ENCODE measurements at places on chromosomes 1 and 21.

DNA sequence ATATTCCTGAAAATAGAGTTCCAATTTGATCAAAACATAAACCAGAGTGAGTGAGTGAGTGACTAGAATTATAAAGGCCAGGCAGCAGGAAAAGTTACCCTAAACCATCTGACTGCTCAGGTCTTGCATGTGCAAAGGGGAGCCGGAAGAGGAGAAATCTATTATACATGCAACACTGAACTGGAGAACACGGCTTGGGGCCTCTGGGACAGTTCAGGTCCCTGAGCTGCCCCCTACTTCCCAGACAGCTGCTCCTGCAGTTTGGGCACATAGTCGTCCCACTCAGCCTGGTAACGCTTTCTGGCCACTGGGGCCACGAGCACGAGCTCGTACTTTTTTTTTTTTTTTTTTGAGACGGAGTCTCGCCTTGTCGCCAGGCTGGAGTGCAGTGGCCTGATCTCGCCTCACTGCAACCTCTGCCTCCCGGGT, 40.1 kb downstream of the PTPRC start:
- no peaks in the 10 kb centered on the region for H3K27me3 ChIP-seq
- no peaks in the 10 kb centered on the region for H3K4me1 ChIP-seq
- H3K4me3 ChIP-seq, result no peak overlapping the region

DNA sequence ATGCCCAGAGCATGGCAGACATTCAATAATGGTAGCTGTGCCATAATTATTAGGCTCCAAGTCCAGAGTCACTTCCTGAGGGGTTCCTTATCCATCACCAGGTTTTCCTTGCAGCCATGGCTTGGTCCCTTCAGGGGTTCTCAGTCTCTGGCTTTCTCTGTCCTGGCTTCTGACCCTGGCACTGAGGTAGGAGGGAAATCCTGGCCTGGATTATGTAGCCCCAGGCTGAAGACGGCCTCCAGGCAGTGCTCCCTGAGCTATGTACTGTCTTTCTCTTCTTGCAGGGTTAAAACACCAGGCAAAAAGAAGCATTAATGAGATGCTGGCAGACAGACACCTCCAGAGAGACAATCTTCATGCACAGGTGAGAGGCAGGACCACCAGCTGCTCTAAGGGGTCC, 9.5 kb upstream of the PADI3 start:
- H3K4me3 ChIP-seq, result no peak overlapping the region
- no peak for DNase-seq
- H3K36me3 ChIP-seq, result no peaks in the 10 kb centered on the region
- no peak overlapping the region for H3K27ac ChIP-seq
- no peaks in the 10 kb centered on the region for H3K4me1 ChIP-seq

DNA sequence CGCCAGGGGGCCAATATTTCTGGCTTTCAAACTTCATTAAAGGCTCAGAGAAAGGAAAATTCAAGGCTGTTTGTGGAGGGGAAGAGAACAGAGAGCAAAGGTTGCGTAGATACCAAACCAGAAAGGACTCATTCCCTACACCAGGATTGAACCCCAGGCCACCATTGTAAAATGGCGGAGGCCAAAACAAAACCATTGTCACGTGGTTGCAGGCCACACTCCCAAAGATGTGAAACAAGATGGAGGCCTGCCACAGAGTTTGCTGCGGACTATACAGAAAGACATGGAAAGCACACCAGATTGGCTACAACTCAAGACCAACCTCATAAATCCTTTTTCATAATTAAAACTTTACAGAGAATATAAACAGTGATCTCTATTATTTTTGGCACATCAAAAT, 116.5 kb downstream of the KCNK1 start:
- DNase-seq, result no peak
- H3K36me3 ChIP-seq, result no peaks in the 10 kb centered on the region
- H3K27ac ChIP-seq, result no peak overlapping the region
- H3K27me3 ChIP-seq, result no peaks in the 10 kb centered on the region
- no peak overlapping the region for H3K4me3 ChIP-seq

GRCh38 chr1:51728611-51729155, 111.8 kb downstream of the OSBPL9 start:
- peak overlapping the region; percentile 85 for H3K4me3 ChIP-seq
- peaks cover 56% of the 10 kb centered on the region for H3K4me1 ChIP-seq
- no peak for DNase-seq
- no peaks in the 10 kb centered on the region for H3K36me3 ChIP-seq
- H3K27me3 ChIP-seq, result no peaks in the 10 kb centered on the region
- H3K27ac ChIP-seq, result peak overlapping the region; percentile 87

DNA sequence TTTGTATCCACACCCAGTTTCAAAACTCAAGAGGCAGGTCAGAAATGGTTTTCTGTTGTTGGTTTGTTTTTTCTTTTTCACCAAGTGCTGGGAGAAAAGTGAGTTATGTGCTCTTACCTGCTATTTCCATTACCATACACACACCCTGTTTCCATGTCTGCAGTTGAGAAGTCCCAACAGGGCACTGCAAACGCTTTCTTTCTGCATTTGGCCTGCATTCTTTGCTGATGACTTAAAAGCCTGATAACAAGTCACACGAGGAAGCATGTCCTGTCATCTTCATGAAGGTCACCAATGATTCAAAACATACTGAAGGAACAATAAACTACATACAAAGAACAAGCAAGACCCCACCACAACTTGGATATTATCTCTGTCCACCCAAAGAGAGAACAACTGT, 24.8 kb upstream of the KCNE1 start:
- no peak overlapping the region for H3K4me3 ChIP-seq
- no peaks in the 10 kb centered on the region for H3K36me3 ChIP-seq
- H3K4me1 ChIP-seq, result no peaks in the 10 kb centered on the region
- no peak for DNase-seq

- DNase-seq, result no peak
- H3K4me1 ChIP-seq, result no peaks in the 10 kb centered on the region
- no peak overlapping the region for H3K4me3 ChIP-seq
Observed at GRCh38 chr1:212762234-212762633, 29.3 kb downstream of the NSL1 start.

GRCh38 chr1:29284961-29285560, 48.7 kb downstream of the PTPRU start:
- H3K4me1 ChIP-seq, result peaks cover 4% of the 10 kb centered on the region
- H3K27me3 ChIP-seq, result no peaks in the 10 kb centered on the region
- no peak for DNase-seq
- H3K27ac ChIP-seq, result no peak overlapping the region

DNA sequence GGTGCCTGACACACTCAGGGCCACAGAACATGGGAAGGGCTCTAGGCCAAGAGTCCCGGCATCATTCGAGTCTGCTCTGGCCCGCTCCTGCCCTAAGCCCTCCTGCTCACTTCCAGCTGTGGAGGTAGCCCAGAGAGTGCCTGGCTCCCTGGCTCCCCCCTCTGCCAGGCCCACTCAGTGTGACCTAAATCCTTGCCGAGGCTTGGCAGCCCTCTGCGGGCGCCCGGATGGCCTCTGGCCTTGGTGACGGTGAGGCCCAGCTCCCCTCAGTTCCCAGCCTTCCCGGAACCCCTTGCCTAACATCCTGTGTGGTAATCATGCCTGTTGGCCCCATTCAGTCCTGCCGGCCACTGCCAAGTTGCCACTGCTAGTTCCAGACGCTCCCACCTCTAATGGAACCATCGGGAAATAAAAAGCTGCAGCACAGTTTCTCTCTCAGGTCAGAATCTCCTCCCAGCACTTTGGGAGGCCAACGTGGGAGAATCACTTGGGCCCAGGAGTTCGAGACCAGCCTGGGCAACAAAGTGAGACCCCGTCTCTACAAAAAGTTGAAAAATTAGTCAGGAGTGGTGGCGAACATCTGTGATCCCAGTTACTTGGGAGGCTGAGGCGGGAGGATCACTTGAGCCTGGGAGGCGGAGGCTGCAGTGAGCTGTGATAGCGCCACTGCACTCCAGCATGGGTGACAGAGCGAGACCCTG, 1.2 kb upstream of the H6PD start:
- H3K4me1 ChIP-seq, result peaks cover 51% of the 10 kb centered on the region
- DNase-seq, result peak; percentile 98
- H3K27me3 ChIP-seq, result no peaks in the 10 kb centered on the region
- no peak overlapping the region for H3K4me3 ChIP-seq
- H3K27ac ChIP-seq, result peak overlapping the region; percentile 94
- no peaks in the 10 kb centered on the region for H3K36me3 ChIP-seq

DNA sequence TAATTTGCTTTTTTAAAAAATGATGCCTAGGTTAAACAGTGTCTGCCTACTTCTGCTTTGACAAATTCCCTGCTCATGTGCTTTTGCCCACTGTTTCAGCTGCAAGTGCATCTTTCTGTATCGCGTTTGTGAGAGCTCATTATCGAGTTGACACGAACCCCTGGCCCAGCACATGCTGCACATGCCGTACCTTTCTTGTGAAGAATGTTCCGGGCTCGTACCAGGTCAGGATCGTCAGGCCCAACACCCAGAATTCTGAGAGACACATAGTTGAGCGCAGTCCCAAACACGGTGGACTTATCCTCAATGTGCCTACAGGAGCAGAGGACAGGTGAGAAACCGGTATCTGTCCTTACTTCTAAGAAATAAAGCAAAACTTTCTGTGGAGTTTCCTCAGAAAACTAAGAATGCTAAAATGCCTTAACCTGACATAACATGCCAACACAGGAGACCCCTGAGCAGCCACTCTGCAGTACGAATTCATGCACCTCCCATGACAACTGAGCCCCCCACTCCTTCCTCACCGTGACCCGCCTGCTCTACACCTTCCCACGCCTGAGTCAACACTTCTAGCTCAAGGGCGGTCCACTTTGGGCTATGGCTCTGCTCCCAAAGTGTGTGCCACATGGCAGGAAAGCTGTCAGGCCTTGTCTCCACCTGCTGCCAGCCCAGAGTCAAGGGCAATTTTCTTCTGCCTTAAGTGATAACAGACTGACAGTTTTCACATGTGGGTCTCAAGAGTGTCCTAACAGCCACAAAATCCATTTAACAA, 6.7 kb downstream of the LSS start:
- peaks cover 7% of the 10 kb centered on the region for H3K4me1 ChIP-seq
- DNase-seq, result no peak

DNA sequence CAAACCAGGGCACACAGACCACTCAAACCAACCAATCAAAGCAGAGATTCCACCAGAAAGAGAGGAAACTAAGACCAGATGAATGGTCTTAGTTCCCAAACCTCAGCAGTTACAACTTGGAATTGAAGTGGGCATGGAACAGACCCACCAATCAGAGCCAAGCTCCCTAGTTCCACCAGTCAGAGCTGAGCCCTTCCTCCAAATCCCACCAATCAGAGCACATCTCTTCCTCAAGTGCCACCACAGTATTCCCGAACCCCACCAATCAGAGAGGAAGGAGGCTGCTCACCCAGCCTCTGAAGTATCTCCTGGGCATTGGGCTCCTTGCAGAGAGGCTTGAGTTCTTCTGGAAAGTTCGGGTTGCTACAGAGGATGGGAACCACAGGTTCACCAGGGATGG, 1.4 kb downstream of the GUCA2A start:
- H3K36me3 ChIP-seq, result no peaks in the 10 kb centered on the region
- H3K27ac ChIP-seq, result no peak overlapping the region
- no peaks in the 10 kb centered on the region for H3K27me3 ChIP-seq
- H3K4me3 ChIP-seq, result no peak overlapping the region
- no peak for DNase-seq

DNA sequence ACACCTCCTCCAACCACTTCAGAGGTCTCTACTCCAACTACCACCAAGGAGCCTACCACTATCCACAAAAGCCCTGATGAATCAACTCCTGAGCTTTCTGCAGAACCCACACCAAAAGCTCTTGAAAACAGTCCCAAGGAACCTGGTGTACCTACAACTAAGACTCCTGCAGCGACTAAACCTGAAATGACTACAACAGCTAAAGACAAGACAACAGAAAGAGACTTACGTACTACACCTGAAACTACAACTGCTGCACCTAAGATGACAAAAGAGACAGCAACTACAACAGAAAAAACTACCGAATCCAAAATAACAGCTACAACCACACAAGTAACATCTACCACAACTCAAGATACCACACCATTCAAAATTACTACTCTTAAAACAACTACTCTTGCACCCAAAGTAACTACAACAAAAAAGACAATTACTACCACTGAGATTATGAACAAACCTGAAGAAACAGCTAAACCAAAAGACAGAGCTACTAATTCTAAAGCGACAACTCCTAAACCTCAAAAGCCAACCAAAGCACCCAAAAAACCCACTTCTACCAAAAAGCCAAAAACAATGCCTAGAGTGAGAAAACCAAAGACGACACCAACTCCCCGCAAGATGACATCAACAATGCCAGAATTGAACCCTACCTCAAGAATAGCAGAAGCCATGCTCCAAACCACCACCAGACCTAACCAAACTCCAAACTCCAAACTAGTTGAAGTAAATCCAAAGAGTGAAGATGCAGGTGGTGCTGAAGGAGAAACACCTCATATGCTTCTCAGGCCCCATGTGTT, 66.6 kb downstream of the TPR start:
- H3K27me3 ChIP-seq, result no peaks in the 10 kb centered on the region
- no peaks in the 10 kb centered on the region for H3K4me1 ChIP-seq
- no peak overlapping the region for H3K4me3 ChIP-seq
- peaks cover 26% of the 10 kb centered on the region for H3K36me3 ChIP-seq
- DNase-seq, result no peak

DNA sequence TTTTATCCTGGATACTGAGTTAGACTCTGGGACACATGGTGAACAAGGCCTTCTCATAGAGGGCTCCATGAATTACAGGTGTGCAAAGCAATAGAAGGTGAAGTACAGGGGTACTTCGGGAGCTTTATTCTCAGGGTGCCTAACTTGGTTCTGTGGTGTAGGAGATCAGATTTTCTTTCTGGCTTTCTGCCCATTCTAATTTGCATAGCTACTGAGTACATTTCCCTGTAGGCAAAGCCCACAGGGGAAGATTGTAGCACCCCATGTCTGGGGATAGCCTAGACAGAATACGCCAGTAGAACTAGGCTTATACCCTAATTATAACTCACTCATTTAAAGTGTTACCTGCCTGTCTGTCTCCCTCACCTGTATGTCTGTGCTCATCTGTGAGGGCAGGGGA, 49.7 kb downstream of the PGM1 start:
- no peaks in the 10 kb centered on the region for H3K4me1 ChIP-seq
- peaks cover 13% of the 10 kb centered on the region for H3K36me3 ChIP-seq
- no peaks in the 10 kb centered on the region for H3K27me3 ChIP-seq
- H3K27ac ChIP-seq, result no peak overlapping the region

DNA sequence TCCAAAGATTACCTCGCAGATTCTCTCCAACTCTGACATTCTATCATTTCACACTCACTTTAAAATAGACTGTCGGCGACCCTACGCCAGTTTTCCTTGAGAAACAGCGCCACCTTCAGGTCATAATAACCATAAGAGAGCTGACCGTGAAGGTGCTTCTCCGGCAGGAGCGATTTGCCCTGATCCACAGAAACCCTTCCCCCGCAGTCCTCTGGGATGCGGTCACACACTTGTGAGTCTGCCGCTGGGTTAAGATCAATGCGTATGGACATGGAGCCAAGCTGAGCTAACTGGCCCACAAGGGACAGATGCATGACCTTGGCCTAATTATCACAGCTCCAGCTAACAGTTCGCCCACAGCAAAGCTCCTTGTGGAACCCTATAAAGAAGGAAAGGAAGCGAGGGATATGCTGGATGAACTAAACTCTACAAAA, 32.8 kb upstream of the IFNAR2 start:
- H3K27ac ChIP-seq, result no peak overlapping the region
- no peak overlapping the region for H3K4me3 ChIP-seq
- H3K4me1 ChIP-seq, result no peaks in the 10 kb centered on the region
- no peaks in the 10 kb centered on the region for H3K27me3 ChIP-seq
- H3K36me3 ChIP-seq, result no peaks in the 10 kb centered on the region
